NCI-H146 (cell line): ENCODE measurements at places on chromosomes 4 and X.

DNA sequence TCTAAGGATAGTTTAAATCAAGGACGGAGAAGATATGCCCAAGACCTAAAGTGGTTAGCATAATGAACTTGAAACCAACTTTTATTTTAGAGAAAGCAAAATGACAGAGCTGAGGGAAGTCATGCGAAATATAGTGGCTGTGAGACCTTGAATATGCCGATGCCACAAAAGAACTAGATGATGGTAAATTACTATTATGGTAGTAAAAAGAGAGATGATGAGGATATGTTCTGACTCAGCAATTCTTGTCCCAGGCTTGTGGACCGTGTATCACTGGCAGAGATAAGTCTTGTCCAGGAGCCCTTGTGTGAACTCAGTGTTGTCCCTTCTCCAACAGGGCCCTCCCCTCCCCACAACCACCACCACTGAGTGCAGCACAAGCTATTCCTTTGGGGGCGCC, 1605.6 kb upstream of the TENM3 start:
- DNase-seq = no peak

- no peak for DNase-seq
Observed at GRCh38 chr4:126558596-126558995, 1074.2 kb upstream of the INTU start.

DNA sequence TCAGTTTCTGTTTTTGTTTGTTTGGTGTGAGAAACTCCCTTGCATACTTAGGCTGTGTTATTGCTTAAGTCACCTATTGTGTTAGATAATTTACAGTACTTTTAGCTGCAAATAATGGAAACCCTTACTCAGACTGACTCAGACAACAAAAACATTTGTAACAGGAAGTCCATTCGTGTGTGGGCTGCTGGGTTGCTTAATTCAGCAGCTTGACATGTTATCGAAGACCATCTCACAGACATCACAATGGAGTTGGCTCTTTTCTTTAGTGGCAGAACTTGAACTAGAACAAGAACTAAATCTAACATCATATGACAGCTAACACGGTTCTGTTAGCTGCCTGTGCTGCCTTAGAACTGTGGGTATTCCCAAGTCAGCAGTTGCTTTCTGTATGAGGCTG, 9.9 kb upstream of the GABRE start:
- no peak for DNase-seq

DNA sequence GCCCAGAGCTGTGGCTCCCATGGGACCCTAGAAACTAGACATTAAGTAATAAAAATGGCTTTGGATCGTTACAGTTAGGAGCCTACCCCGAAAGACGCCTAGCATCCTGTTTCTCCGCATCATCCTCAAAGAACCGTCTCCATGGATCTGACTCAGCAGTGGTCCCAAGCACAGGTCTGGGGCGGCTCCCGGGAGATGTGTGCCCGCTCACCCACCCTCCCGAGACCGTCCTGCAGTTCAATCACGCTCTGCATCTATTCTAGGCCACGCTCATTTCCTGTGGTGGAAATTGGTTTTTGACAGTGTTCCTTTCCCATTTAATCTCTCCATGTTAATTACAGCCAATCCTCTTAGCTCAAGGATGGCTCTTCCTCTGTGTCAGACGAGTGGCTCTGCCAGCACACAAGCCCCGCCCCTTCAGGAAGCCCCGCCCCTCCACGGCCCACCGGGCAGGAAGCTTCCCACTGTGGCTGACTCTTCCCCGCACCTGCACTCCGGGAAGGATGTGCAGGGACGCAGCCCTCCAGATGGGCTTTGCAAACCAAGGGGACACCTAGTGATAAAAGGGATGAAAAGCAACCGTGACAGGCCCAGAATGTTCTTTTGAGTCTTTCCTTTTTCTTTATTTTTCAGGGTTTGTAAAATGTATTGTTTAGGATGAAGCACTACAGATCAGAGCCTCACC, 34.5 kb upstream of the HELT start:
- DNase-seq = peak; percentile 60

DNA sequence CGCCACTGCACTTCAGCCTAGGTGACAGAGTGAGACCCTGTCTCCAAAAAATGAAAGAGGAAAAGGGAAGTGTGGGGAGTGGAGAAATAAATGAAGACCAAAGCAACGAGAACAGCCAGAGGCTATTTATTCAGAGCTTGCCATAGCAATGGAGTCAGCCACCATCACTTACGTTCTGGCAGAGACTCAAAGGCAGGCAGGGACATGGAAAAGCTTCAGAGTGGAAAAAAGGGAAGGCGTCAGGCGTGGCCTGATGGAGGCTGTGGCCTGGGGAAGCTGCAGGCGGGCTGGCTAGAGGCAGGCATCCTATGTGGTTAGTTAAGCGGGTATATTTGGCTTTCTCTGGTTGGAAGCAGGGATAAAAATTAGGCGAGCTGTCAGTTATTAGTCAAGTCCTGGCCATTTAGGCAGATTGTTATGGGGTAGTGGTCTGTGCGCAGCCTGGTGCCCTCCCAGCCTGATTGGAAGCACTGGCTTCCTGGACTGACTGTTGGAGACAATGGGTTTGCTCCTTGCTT, 73.3 kb downstream of the DCTD start:
- DNase-seq = peak; percentile 49

- DNase-seq = no peak
Observed at GRCh38 chr4:28462766-28463700, 1602.4 kb downstream of the STIM2 start.

- no peak for DNase-seq
Observed at GRCh38 chrX:69556060-69557011, 52.2 kb downstream of the NALF2 start.

DNA sequence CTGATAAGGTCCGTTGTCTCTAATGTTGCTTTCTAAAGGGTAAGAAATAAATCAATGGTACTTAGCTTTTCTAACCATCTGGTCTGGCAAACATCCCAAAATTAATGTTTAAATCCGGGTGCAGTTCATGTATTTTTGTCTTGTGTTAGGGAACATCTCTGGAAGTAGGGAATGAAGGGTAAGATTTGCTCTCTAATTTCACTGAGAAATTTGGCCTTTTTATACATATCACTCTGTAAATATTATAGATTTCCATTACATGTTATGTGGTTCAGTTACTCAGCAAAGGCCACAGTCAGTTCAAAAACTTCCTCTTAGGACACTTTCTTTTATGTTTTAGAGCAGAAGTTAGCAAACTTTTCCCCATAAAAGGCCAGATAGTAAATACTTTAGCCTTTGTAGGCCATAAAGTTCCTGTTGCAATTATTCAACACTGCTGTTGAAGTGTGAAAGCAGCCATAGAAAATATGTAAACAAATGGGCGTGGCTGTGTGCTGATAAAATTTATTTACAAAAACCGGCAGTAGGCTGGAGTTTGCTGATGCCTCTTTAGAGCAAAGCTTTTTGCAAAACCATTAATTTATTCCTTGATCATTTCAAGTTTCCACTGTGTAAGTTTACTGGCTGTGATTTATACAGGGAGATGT, 218.1 kb downstream of the ANTXR2 start:
- DNase-seq = no peak

GRCh38 chrX:133781174-133781573, 204.2 kb downstream of the GPC3 start:
- DNase-seq = no peak

DNA sequence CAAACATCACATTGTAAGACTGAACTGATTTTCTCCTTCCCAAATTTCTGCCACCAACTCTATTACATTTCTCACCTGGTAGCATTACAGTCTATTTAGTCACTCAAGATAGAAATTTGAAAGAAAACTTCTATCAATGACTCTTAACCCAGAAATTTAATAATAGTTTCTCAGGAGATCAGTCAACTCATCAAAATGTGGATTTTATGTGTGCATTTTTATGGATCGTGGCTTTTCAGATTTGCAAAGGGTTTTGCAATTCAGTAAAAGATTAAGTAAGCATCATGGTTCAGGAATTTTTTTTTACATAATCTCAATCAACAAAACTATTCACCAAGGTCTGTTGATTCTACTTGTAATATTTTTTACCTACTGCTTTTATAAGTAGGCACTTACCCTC, 111.1 kb downstream of the CFAP299 start:
- DNase-seq = no peak

DNA sequence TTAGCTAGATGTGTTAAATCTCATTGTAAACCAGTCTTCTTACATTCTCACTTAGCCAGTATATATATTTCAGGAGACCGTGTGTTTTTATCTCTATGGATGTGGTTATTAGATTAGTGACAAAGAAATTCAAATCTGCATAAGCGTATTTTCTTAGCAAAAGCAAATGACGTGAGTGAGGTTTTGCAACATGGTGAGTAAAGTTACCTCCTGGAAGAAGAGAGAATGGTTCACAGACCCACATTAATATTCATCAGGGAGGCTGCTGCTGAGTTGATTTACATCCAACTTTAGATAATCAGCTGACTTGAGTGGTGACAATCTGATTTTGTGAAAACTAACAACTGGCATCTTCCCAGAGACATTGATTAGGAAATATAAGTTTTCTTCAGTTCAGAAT, 589.9 kb upstream of the GALNT7 start:
- DNase-seq = no peak

DNA sequence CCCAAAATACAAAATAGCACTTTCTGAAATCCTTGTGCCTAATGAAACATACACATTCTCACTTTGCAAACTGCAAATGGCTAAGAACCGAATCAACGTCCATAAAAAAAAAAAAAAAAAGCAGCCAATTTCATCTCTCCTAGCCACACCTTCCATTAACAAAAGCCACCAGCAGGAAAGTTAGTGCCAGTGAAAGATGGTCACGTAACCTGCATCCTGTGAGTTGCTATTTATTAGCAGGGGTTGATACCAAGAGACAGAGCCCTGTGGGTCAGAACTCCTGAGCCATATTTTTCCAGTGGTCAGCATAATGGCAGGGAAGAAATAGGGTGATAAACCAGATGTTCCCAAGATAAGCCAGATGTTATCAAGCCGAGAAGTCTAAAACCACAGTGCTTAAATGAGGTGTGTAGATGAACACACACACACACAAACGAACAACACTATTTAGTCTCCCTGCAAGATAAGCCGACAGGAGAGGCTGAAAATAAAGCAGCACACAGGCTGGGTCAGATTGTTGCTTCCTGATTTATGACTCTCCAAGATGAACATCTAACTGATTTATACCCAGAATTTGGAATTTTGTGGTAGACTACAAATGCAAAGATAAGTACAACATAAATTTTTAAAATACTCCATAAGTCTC, 11.5 kb downstream of the PPARGC1A start:
- DNase-seq = no peak

DNA sequence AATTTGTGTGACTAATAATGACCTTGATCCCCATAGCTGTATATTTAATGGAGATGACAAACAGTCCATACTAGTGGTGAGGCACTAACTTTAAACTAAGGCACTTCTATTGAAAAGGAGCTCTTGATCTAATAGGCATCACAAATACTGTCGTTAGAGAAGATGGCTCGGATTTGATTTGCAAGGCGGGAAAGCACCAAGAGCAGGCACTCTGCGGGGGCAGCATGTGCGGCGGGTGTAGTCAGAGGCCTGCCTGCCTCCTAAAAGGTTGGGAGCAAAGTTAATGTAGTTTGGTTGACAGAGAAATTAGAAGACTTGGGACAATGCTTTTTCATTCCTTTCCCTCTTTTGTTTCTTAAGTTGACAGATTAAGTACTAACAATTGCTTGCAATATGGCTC, 278.8 kb downstream of the CFAP299 start:
- DNase-seq = no peak

- no peak for DNase-seq
Observed at GRCh38 chr4:185207466-185207865, 1.9 kb upstream of the SNX25 start.

DNA sequence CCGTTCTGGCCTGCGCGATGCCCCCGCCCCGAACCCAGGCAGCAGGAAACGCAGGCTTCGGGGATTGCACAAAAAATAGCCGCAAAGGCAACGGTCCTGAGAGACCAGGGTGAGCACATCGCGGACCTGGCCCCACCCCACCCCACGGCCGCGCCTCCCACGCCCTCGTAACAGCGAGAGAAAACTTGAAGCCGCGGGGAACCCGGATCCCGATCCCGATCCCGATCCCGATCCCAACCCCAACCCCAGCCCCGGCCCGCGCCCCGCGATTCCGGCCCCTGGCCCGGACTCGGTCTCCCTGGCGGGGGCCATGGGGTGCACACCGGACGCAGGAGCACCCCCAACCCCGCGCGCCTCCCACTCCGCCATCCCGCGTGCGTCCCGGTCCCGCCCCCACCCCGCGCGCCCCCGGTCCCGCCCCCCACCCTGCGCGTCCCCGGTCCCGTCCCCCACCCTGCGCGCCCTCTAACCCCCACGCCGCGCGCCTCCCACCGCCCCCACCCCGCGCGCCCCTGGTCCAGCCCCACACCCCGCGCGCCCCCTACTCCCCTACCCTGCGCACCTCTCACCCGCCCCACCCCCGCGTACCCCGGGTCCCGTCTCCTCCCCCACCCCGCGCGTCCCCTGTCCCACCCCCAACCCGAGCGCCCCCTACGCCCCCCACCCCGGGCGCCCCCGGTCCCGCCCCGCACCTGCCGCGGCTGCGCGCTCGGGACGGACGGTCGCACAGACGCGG, 29.0 kb downstream of the NOP14 start:
- peak; percentile 32 for DNase-seq

GRCh38 chr4:92520563-92520962, 216.8 kb downstream of the GRID2 start:
- DNase-seq = no peak

DNA sequence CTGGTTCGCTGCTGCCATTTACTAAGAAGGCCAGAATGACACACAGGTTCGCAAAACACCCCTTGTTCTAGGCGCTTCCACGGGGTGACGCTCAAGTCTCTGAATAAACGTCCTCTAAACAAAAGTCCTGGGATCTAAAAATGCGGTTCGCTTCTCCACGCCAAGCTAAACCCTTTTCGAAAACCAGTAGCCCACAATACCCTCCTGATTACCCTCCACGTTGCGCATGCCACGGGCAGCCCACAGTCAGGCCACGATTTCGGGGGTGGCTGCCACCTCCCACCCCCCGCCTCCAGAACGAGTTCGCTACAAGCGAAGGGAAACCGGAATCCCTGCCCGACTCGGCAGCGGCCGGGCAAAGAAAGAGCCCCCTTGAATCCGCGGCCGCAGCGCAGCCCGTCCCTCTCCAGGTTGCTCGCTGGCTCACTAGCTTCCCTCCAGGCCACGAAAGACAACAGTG, 423 bp downstream of the RPL39 start:
- peak; percentile 59 for DNase-seq

- DNase-seq = no peak
Observed at GRCh38 chr4:102501447-102501696, 213 bp downstream of the NFKB1 start.

DNA sequence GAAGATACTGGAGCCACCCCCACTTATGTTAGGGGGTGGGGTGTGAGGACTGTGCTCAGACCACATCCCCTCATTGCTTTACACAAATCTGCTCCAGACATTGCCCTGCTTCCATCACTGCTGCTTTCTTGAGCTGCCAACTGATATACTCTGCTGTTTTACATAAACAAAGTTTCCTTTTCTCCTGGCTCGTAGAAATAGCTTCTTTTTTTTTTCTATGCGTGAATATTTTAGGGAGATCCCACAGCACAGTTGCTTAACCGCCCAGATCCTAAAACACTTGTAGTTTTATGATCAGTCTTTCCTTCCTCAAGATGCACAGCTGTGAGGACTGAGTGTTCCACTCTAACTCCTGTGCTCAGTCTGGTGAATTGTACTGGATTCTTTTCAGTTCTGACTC, 768.4 kb downstream of the PCDH18 start:
- DNase-seq = no peak
